ENCODE measurements at places on chromosomes 16 and 17.

DNA sequence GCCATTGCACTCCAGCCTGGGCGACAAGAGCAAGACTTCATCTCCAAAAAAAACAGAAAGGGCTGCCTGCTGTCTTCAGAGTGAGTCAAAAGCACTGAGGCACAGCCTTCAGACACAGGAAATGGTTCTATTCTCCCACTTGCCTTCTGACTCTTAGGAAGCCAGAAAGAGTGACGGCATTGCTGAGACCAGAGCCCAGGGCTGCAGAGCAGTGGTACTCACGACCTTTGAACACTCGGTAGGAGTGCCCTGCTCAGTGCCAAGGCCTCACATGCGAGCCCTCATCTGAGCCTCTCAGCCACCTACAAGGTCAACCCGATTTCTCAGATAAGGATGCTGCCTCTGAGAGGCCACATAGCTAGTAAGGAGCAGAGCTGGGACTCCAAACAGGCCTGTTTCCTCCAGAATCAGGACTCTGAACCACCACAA lies 3.5 kb upstream of the ITGAE start:
- DNase-seq: no peak

- no peak for DNase-seq
Observed at GRCh38 chr16:3578121-3578520, 918 bp upstream of the NLRC3 start.

- no peak for DNase-seq
Observed at GRCh38 chr17:69779378-69780214, 295.4 kb upstream of the KCNJ16 start.

GRCh38 chr17:34000639-34001038 lies 254.4 kb upstream of the CCL2 start:
- no peak for DNase-seq

- DNase-seq: no peak
Observed at GRCh38 chr17:64406321-64407200, 15.9 kb upstream of the PECAM1 start.

Measured in activated naive CD4-positive, alpha-beta T cell treated with anti-CD3 and anti-CD28 coated beads, Interleukin-2, amount 50 U/mL, for 16 hours (primary cell).